ENCODE measurements at places on chromosomes 5 and 9.

DNA sequence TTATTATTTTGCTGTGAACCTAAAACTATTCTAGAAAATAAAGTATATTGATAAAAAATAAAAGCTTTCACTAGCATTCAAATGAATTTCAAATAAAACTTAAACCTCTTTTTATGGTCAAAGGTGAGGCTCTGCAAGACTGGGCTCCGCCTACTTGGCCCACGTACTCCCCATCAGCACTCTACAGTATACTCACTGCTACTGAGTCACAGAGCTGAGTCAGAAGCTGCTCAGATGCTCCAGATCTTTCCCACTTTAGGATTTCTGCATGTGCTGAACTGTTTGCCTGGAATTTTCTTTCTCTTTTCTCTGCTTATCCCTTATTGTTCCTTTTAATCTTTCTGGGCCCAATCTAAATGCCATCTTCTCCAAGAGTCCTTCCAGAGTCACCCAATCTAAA, 331.9 kb upstream of the CCNG1 start:
- DNase-seq: no peak

GRCh38 chr9:35940458-35941407, 17.2 kb downstream of the OR2S2 start:
- no peak for DNase-seq

DNA sequence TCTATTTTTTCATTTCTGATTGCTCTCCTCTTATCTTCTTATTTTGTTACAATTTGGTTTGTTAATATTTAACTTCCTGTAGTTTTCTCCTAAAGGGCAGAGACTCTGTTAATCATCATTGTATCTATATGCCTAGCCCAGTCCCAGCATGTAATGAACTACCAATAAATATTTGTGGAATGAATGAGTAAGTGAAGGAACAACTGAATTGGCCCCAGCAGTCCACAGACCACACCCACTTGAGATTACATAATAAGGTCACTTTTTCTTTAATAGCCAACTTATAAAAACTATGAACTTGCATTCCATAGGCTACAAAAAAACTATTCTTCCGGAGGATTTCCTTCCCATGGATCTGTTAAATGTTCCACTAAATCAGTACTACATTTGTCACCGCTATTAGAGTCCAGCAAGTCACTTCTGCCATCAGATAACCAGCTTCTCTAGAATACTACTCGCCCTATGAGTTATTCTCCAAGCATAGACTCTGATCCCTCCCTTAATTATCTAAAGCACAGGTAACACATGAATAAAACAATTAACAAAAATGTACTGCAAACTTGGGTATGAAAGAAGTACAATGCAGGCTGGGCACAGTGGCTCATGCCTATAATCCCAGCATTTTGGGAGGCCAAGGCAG, 27.5 kb upstream of the TNPO1 start:
- no peak for DNase-seq

- DNase-seq: no peak
Measured at GRCh38 chr5:68456756-68457217, 241.2 kb downstream of the PIK3R1 start.
